CD4-positive, alpha-beta T cell treated with Interleukin-10 for 1 hour (primary cell): ENCODE measurements at places on chromosomes 5 and 9.

DNA sequence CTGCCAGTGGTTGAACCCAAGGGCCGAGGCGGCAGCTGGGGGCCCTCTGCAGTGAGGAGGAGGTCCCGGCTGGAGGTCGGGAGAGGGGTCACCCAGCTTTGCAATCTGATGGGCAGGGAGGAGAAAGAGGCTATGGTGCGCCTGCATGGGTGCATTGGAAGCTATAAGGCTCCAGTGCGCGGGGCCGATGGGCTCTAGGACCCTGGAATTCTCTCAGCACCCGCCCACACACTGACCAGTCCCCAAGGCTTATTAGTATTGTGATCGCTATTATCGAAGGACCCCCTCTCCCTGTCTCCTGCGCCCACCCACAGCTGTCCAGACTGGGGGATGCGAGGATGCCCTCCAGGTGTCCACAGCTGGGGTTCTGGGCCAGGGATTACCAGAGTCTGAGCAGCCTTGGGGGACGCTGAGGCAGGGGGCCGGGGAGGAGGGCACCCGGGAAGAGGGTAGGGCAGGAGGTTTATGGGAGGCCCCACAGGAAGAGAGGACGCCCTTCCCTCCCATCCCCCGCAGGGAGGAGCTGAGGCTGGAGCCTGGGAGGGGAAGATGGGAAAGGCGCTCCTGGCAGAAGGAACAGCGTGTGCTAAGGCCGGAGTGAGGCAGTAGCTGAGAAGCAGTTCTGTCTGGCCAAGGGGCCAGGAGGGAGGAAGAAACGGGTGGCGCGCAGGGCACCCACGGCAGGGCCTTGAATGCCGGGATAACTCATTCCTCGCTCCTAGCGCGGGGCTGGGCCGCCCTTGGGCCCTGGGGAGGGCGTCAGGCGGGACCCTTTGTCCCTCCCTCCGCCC is 24.2 kb downstream of the C9orf50 start:
- no peak for DNase-seq

DNA sequence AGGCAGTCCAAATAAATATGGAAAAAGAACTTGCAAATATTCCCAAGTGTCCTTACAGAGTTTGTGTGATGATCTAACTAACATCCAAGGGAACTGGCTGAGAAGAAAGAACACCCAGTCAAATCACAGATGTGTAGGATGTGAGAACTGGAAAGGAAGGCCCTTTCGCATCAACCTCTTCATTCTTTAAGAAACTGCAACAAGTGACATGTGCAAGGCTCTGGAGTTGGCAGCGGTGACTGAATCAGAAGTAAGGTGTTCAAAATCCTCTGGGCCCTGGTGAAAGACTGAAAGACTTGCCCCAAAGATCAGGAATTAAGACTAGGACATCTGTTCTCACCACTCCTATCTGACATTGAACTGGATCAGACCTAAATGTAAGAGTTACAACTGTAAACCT is 88.7 kb downstream of the RAPGEF1 start:
- DNase-seq: no peak

GRCh38 chr5:145068721-145069120 is 766.4 kb downstream of the PRELID2 start:
- DNase-seq: no peak

DNA sequence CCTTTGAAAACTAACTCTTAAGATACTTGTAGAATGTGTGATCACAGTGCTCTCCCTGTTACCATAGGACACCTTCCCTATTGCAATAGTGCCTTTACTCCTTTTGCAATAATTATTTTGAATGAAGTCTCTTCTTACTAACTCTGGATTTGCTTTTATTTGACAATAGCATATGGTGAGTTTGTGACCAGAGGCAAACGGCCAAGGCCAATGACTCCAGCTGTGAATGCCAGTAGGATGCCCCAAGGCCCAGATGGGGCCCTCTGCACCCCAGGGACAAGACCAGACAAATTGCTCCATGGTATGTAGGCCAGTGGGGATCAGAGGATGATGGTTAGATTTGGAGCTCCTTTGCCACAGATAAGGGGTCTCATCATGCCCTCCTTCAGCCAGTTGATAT is 116.9 kb downstream of the NPR3 start:
- DNase-seq: no peak

DNA sequence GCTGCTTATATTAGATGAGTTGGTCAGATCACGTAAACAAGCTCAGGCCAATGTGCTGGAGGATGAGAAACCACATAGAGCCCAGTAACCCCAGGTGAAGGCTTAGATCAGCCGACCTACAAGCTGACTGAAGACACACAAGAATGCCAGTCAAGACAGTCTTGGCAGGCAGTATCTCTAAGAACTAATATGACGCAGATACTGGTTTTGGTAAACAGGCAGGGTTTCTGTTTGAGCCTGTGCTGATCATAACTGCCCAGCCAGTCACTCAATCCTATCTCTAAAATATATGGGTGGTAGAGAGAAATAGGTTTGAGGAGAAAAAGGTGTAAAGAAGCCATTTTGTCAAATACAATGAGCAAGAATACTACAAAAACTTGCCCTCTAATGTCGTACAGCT is 7.8 kb upstream of the RIGI start:
- DNase-seq: no peak

DNA sequence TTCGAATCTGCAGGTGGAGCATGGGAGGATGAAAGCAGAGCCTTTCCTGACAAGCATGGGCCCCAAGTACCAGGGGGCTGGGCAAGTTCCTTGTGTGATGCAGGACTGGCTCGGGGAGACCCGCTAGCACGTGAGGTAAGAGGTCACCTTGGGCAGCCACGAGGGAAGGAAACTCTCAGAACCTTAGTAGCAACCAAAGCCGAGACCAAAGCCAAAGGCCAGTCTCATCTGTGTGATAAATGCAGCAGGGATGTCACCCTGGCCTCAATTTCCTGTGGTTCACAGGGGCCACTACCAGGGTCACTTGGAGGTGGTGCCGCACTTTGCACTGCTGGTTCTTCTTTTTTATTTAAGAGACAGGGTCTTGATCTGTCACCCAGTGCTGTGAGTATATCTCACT is 39.5 kb downstream of the PRRT1B start:
- DNase-seq: no peak

DNA sequence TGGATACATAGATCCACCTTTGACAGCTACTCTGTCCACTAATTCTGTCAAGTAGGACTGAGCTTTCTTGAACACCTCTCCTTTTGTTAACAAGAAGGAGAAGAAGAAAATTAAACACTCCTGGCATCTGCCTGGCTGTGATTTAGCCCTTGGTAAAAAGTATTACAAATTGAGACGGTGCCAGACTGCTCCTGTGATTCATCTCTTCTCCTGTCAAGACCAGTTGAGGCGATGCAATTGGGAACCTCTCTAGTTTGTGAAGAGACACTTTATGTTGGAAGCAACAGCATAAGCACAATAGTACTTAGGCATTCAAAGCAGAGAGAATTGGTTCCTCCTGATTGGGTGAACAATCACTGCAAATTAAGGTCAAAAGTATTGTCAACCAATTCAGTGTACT is 72.7 kb downstream of the GHR start:
- no peak for DNase-seq

- no peak for DNase-seq
These were observed 21.1 kb upstream of the FER start for GRCh38 chr5:108726446-108727235.

- DNase-seq: peak; percentile 52
These were observed 32.9 kb upstream of the MAN2A1 start for GRCh38 chr5:109656829-109657228.

DNA sequence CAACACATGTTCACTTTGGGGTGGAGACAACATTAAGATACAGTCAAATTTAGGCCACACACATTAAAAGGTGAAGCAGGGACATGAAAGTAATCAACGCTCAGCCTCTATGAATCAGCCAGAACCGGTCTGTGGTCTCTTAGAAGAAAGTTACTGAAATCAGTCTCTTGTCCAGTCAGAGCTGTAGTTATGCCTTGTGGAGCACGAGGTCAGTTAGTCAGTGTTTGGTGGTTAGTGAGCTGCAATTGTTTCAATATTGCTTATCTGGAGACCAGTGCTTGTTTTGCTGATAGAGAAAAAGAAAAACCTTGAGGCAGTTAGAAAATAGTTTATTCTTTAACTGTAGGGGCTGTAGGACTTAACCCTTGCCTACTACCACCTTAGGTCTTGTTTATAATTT is 157.8 kb upstream of the RASEF start:
- DNase-seq: no peak

- DNase-seq: no peak
These were observed 33.4 kb upstream of the NR3C1 start for GRCh38 chr5:143436871-143437270.

GRCh38 chr9:77019926-77020412 is 514 bp downstream of the FOXB2 start:
- DNase-seq: no peak

DNA sequence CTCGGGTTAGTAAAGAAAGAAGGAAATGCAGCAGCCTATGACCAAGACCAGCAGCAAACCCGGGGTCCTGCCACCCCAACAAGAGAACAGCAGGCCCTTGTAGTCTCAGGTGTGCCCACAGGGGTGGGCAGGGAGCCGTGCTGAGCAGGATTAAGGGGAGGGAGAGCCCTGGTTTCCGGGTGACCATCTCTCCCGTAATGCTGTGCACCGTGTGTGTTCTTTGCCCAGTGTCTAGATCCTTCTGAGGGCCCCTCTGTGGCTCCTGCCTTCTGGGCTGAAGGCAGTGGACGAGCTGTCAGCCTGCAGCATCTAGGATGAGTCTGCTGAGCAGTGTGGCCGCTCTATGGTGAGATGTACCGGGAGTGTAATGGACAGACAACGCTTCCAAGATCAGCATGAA is 12.7 kb upstream of the PLEKHG4B start:
- DNase-seq: no peak

GRCh38 chr9:85515021-85515420 is 226.7 kb downstream of the AGTPBP1 start:
- no peak for DNase-seq

DNA sequence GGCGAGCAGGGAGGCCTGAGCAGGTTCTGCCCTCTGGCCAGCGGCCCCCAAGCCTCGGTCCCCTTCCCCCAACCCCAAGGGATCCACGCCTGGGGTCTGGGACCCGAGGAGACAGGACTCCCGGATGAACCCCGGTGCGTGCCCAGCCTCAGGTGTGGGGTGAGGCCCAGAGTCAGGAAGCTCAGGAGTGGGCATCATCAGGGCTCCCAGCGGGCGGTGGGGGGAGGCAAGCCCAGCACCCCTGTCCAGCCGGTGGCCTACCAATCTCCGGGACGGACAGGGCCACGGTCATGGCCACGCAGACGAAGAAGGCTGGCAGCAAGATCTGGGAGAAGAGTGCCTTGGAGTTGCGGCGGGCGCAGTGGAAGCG is 14.5 kb downstream of the ABCA2 start:
- no peak for DNase-seq

DNA sequence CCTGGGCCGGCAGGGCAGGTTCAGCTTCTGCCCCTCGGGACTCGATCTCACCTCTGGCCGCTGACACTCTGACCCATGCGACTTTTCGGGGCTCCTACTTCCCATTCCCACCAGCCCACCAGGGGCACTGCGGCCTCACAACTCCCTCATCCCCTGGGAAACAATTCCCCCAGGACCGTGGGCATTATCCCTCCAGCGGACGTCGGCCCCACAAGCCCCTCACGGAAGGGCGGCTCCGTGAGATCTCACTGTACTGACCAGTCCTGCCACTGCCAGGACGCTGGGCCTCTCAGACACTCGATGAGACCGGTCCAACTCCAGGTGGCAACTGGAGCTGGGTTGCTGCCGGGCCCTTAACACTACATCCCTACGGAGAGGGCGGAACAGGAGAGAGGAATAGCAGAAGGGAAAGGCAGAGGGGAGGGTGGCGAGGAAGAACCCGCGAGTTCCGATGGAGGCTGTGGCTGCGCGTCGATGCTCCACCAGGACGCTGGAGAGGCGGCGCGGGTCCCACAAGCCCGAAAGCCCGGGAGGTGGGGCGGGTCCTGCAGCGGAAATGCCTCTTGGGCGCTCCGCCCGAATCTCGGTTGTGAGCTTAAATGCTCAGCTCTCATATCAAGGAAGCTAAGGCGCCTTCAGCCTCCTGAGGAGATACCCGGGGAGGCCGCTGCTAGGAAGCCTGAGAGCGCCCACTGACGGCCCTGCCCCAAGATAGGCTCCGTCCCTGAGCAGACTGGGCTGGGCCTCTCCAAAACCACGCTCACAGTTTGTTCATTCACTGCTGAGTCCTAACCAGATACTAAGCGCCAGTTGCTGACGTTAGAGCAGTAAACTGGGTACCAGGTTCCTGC is 36.3 kb downstream of the VCP start:
- peak; percentile 48 for DNase-seq

GRCh38 chr9:36967997-36968396 is 66.1 kb downstream of the PAX5 start:
- DNase-seq: no peak

DNA sequence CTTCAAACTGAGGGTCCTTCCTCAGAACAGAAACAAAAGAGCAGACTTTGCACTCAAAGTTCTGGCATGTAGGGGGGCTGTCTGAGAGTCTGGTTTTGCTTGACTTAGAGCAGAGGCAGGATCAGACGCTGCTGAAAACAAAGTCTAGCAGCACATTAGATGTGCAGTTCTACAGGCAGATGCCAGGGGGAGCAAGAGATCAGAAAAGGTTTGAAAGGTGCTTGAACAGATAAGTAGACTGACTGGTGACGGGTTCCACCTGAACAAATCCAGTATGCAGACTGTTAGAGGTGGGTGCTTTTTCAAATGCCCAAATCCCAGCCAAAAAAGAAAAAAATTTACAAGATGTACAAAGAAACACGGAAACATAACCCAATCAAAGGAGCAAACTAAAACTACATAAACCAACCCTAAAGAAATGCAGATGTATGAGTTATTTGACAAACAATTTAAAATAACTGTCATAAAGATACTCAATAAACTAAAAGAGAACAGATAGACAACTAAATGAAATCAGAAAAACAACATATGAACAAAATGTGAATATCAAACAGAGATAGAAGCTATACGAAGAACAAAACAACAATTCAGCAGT is 194.7 kb upstream of the FREM1 start:
- DNase-seq: peak; percentile 60

DNA sequence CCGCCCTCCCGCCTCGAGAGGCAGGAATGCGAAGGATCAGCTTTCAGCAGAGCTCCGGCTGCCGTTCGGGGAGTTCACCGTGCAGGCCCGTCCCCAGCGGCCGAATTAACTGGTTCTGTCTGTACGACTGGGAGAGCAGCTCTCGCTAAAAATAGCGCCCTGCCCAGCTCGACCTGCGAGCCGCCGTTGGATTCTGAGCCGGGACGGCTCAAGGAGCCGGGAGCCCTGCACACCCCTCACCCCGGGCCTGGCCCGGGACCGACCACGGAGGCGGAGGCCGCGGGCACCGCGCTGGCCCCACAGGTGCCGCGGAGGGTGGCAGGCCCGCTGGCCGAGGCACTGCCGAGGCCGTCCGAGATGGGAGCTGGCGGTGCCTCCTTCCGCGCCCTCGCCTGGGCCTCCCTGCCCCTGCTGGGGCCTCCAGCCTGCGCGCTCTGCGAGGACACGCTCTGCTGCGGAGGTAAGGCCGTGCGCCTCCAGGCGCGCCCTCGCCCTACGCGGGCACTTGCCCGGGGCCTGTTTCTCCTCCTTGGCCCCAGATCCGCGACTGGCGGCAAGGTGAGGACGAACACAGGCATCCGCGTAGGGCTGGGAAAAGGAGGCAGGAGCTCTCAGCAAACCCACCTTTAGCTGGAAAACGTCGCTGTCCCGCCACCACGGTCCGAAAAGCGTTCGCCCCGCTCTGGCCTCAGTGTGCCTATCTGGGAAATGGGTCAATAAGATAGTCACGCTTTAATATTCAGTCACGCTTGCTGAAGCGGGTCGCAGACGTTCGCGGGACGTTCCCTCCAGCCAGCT is 53.1 kb upstream of the DAB2IP start:
- DNase-seq: no peak

- no peak for DNase-seq
These were observed 71.5 kb downstream of the NIPBL start for GRCh38 chr5:36948041-36948440.
